G401 (cell line): ENCODE measurements at places on chromosomes 2 and 18.

DNA sequence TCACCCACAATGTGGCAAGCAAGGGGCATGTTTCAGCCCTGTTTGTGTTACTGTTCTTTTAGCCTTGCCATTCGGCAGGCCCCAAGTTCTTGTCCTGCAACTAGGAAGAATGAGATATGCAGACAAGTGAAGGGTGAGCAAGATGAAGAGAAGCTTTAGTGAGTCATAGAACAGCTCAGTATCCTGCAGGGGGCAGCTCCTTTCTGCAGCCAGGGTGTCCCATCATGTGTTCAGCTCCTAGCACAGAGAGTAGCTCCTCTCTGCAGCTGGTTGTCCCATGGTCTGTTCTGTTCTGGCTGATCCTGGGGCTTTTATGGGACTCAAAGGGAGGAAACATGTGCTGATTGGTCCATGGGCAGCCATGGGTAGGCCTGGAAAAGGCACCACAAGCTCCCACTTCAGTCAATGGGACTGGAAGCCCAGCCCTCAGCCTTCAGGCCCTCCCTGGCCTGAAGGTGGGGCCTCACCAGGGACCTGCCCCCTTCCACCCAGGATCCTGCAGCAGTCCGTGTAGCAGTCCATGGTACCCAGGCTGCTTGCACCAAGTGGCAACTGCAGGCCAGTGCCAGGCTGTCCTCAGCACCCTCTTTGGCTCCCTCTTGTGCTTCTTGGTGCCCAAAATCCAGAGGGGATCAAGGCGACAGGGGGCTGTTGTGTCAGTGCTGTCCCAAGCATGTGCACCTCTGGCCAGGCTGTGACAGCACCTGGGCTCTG is 326.4 kb downstream of the NR4A2 start:
- DNase-seq, result no peak

GRCh38 chr2:72116081-72116533 is 31.6 kb downstream of the CYP26B1 start:
- DNase-seq, result no peak

GRCh38 chr2:68943581-68944568 is 8.8 kb downstream of the GKN2 start:
- DNase-seq, result peak; percentile 51

GRCh38 chr2:1788478-1788959 is 44.2 kb upstream of the PXDN start:
- no peak for DNase-seq

DNA sequence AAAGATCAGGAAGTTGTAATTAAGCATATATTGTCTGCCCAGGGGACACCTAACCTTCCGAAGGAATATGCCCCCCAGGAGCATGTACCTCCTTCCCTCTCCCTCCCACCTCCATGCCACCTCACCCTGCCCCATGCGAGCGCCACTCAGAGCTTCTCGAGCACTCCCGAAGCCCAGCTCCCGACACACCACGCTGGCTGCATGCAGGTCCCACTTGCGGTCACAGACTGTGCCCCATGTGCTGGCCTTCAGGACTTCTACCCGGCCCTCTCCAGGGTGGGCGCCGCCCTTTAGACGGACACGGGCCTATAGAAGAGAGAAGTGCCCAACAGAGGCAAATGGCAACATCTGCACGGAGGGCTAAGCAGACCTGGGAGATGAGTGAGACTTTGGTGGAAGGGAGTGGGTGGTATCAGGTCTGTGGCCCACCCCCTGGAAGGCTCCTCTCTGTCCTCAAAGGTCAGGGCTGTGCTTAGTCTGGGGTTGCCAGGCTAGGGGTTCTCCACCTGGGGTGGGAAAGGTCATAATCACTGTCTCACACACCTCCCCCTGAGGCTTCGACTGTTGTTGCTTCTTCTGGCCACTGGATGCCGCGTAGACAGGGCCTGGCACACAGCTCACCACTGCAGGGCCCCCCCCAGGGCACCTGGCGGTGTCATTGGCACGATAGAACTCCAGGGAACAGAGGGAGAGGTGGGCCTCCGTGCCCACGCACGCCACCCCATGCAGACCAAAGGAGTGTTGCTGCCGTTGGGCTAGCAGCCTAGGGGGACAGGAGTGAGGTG is 6.6 kb downstream of the HTRA2 start:
- DNase-seq, result no peak

GRCh38 chr2:1664076-1664605 is 80.2 kb downstream of the PXDN start:
- no peak for DNase-seq

DNA sequence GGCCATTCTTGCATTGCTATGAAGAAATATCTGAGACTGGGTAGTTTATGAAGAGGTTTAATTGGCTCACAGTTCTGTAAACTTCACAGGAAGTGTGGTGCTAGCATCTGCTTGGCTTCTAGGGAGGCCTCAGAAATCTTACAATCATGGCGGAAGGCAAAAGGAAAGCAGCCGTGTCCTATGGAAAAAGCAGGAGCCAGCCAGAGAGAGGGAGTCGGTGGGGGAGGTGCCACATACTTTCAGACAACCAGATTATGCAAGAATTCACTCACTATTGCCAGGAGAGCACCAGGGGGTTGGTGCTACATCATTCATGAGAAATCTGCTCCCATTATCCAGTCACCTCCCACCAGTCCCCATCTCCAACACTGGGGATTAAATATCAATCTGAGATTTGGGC is 64.1 kb downstream of the CPS1 start:
- no peak for DNase-seq

DNA sequence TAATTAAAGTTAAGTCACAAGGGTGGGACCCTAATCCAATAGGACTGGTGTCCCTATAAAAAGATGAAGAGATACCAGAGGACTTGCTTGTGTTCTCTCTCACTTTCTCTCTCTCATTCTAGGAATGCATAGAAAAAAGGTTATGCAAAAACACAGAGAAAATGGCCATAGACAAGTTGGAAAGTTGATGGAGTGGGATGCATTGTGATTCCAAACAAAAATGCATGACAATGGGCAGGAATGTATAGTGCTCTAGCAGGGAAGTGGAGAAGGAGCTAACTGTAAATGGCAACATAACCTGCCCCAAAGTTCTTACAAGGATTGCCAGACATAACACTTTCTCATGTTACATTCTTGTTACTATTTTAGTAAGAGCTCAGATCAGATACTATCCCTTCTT is 301.6 kb upstream of the LRATD1 start:
- DNase-seq, result no peak

DNA sequence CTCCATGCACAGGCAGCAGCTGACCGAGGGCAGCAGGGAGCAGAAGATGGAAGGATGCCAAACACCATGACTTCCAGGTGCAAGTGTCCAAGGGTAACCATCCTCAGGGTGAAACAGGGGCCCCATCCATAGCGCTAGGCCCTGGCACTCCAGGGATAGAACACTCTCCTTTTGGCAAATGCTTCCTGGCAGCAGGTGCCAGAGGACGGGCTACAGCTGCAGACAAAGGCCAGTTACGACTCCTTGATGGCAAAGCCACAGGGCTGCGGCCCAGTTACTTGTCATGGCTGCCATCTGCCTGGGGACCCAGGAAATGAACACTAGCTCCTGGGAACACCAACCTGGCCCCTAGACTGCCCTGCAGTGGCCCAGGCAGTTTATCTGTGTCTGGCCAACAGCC is 178.8 kb downstream of the TMEM163 start:
- peak; percentile 54 for DNase-seq

GRCh38 chr2:28338046-28338817 is 54.4 kb upstream of the FOSL2 start:
- no peak for DNase-seq

GRCh38 chr2:74575320-74575719 is 20.8 kb downstream of the DOK1 start:
- no peak for DNase-seq

GRCh38 chr2:161238265-161238559 is 70.0 kb upstream of the PSMD14 start:
- no peak for DNase-seq

DNA sequence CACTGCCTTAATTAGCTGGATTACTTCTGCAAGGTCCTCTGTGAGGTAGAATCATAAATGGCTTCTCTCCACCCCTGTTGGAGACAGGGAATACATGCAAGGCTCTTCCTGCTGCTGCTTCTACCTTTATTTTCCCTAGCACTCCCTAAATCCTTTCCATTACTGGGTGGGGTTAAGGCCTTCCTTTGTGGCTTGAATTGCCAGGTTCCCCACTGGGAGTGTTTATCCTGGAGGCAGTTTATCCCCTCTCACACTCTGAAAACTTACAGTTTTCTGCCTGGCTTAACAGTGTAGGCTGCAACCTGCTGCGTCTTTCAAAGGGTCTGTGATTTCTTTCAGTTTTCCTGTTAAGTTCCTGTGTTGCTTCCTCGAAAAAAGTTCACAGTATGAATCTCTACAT is 1062.3 kb upstream of the CRIM1 start:
- DNase-seq, result no peak
